ENCODE measurements at places on chromosomes 11 and 22.

DNA sequence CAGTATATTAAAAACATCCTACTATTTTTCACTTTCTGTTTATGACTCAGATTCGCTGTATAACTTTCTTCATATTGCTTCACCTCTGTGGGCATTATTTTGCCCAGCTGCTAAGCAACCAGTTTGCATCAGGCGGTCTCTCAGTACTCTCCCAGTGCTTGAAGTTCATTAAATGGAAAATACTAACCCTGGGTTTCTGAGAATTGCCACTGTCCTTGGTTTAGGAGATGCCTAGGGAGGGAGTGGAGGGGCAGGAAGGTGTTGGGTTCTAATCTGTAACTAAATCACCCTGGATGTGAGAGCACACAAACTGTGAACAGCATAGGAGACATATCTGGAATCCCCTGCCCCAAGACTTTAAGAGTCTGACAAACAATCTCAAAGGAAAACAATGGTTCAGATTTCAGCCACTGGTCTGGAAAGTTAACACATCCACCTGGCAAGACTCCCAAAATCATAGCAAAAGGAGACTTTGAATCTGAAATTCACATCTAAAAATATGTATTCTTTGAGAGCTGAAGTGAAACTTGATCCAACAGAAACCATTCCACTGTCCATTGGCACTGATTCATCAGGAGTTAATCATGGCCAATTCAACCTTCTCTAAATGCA is 540.0 kb downstream of the SOX6 start:
- DNase-seq: no peak

- no peak for DNase-seq
Observed at GRCh38 chr11:81203876-81204275, 1529.8 kb downstream of the FAM181B start.

GRCh38 chr22:23750367-23750713 is 572 bp downstream of the ZNF70 start:
- DNase-seq: no peak

- no peak for DNase-seq
Observed at GRCh38 chr11:14330881-14331280, 28.1 kb downstream of the RRAS2 start.

DNA sequence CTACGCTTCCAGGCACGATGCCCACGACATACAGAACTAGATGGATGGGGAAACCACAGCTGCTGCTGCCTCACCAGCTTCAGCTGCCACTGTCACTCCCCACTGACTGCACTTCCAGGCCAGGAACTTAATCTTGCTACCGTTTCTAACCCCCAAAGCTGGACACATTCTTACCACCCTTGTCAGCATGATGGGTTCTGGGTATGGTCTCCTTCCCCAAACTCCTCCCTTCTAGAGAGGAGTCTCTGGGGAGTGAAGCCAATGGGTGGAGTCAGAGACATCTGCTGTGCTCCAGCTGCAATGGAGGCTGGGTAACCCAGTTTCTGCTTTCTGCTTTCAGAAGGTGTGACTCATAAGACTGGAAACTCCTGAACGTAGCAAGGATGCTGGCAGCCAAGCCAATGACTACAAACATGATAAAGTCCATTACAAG is 87.0 kb upstream of the THY1 start:
- DNase-seq: peak; percentile 13

DNA sequence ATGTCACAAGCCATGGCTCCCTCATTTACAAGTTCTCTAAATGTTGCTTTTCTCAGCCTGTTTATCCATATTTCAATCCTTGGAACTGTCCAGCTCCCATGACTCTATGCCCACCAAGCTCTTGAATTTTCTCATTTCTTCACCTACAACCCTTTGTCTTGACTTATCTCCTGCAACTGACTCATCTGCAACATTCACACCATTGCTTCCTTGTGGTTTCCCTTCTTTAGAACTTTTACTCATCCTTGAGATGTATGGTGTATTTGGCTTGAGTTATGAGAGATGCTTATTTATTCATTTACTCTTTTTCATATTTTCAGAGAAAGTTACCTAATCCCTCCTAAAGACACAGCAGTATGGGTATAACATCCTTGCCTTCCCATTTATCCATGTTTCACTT is 18.8 kb downstream of the TRIM34 start:
- DNase-seq: no peak

- no peak for DNase-seq
Observed at GRCh38 chr22:23762842-23763578, at the start of gene C22orf15. Gene C22orf15, plus strand, starts transcription at chr22:23762990. Its CDS starts 317 bp downstream, at chr22:23763307.

DNA sequence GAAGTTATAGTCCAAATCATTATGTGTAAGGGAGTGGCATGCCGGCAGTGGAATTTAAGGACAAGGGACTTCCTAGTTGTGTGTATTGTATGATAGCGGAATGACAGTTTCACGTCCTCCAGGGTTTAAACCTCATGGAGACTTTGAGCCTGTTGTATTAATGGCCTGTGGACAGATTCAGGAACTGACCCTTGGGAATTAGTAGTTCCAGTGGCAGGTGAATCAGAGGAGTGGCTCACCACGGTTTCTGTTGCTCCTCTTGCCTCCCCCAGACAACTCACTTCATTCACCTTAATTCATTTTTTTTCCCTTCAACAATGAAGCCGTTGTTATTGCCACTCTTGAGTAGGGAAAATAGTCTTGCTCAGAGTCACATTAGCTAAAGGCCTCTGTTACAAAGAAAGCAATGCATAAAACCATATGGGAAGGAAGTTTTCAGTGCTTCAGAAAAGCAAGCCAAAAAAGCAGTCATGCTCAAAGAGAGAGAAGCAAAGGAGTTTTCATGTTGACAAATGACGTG is 22.6 kb downstream of the AMOTL1 start:
- DNase-seq: no peak

DNA sequence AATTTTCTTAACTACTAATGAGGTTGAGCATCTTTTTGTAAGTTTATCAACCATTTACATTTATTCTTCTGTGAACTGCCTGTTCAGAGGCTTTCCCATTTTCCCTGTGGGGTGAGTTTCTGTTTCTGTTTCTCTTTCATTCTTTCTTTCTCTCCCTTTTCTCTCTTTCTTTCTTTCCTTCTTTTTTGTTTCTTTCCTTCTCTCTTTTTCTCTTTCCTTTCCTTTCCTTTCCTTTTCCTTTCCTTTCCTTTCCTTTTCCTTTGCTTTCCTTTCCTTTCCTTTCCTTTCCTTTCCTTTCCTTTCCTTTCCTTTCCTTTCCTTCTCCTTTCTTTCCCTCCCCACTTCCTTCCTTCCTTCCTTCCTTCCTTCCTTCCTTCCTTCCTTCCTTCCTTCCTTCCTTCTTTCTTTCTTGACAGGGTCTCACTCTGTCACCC is 8.0 kb upstream of the ZBED5 start:
- no peak for DNase-seq

GRCh38 chr11:68040957-68041591 is 2.2 kb downstream of the TCIRG1 start:
- DNase-seq: no peak

GRCh38 chr22:31095637-31096249 is 11.6 kb downstream of the SELENOM start:
- no peak for DNase-seq

DNA sequence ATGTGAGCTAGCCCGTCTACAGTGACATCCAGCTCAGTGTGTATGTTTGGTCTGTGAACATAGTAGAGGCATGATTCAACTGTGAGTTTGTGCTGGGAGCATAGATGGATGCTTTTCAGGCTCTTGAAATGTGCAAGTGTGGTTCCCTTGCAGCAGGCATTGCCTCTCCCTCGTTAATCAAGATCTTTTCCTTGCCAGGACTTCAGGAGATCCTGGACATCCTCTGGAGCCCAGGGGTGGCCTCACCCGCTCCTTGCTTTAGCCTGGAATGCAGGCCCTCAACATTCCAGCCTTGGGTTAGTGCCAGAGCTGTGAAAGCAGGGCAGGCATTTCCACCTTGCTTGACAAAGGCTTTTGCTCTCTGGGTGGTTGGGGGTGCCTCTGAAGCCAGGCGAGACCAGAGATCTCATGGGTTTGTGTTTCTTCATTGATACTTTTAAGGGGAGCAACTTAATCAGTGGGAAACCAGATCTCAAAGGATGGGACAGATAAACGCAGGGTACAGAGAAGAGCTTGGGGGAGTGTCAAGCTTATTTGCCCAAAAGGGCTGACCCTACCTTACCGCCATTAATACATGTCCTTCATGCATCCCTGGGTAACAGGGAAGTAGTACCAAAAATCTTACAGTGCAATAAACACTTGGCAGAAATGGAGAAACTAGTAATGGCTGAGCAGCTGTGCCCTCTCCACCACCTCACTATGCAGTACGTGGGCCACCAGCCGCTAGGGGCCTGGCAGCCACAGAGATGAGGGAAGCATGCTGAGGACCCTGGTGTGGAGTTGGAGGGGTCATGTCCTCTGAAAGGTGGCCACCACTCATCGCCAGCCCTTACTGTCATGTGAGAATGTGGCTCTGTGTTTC is 72.1 kb downstream of the PTPRJ start:
- DNase-seq: no peak

DNA sequence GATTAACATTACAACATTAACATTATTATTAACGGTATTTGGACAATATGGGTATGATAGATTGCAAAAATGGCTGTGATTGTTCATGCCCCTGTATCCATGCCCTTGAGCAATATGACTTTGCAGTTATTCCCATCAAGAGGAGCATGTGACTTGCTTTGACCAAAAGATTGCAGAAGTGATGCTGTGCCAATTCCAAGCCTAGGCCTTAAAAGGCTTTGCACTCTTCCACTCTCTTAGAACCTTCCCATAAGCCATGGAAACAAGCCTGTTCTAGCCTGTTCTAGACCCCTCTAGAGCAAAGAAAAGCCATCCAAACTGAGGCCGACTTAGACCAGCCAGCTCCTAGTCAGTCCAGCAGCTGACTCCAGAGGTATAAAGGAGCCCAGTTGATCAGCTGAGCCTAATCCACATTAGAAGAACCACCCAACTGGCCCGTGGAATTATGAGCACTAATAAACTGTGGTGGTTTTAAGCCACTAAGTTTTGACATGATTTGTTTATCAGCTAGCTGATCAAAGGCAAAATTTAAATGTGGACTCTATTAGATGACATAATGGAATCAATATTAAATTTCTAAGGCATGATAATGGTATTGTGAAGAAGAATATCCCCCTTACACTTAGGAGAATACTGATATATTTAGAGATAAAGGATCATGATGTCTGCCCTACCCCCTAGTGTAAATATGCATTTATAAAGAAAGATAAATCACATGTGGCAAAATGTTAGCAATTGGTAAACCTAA is 28.6 kb downstream of the RAB30 start:
- no peak for DNase-seq

DNA sequence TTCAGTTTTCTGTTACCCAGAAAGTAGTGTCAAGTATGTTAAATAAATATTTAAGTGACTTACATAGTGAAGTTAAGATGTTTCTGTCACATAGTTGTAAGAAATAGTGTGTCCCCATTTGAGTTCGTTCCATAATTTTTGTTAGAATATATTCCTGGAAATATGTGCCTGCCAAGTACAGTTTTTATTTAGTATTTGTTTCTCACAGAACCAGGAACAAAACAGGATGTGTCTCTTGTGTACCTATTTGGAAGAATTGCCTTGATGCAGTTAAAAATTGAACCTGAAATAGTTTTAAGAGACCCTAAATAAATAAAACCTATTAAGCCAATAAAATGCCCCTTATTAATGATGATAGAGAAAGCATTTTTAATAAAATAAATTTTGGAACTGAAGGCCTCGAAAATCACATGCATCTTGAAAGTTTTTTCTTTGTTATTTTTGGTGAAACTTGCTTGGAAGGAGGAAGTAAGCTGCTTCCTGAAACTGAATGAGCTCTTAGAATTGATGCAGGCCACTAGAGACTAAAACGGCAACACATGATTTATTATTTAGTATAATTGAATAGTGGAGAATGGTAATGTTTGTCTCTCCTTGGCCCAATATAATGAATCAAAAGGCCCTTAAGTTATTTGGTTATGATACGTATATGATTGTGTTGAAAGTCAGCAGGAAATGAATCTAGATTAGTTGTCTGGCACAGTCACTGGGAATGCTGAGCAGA is 55.9 kb downstream of the SWAP70 start:
- DNase-seq: no peak

DNA sequence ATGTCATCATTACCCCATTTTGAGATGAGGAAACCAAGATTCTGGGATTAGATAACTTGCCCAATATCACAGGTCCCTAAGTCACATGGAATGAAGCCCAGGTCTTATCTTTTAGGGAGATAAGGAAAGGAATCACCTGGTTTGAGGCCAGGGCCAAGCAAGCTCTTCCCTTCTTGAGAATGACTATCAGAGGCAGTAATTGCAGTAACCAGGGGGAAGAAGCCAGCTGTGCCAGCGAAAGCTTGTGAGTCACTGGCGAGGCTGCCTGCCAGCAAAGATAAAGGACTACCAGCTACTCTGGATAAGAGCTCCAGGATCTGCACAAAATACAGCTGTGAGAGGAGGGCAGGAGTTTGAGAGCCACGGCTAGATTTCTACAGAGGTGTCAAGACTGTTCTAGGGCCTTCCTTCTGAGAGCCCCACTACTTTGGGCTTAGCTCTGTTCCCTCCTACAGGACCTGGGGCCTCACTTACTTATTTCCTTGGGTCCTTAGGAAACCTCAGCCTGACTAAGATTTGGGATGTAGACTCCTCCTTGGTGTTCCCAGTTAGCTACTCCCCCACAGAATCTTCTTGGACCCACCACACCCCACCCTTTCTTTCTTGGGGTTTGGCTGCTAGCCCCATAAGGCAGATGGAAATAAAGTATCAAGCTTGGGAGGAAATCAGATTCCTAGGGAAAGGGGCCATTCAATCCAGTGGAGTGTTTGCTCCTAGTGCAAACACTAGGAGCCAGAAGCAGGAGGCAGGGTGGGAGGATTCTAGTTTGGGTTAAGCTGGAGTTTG is 9.7 kb upstream of the CCKBR start:
- no peak for DNase-seq

DNA sequence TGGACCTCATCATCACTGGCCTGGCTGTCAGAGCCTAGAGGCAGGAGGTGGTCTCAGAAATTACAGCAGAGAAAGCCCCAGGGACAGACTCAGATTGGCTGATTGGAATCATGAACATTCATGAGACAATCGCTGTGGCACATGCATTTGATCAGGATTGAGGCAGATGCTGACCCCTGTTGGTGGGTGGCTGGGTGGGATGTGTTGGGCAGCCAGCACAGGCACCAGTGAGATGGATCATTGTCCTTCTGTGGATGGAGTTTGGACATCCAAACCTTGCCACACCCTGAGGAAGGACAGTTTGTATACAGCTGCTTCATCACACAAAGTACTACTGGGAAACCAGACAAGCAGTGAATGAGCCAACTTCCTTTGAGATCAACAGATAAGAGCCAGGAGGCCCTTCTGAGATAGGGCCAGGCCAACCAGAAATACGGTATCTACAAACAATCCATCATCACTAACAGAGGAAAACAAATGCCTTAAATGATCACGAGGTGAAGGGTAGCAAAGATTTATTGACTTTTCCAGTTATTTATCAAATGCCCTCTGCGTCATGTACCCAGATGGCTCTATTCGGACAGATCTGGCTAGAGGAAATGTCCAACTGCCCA is 17.3 kb downstream of the COMMD9 start:
- DNase-seq: no peak

DNA sequence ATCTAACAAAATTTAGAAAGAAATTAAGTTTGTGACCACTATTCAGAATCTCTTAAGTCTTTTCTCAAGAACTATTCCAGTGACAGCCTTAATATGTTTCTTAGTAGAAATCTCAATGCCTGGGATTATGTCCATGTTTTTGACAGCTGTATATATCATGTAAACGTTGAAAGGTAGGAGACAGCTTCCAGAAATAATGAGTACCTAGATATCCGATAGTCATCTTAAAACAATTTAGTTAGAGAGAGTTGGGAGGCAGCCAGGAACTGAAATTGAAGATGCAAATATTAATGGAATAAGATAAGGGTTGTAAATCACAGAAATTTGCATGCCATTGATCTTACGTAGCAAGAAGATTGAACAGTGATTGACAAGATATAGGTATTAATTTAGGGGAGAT is 955.2 kb downstream of the JRKL start:
- no peak for DNase-seq
